Mucosa of gallbladder (tissue), 1 donor: ENCODE measurements at places on chromosomes 6 and 20.

GRCh38 chr6:7138046-7138531 lies 30.3 kb downstream of the RREB1 start:
- no peak for DNase-seq

GRCh38 chr6:15842727-15843117 lies 179.9 kb upstream of the DTNBP1 start:
- DNase-seq, result no peak

- no peak for DNase-seq
These were observed 50.9 kb downstream of the MAP7 start for GRCh38 chr6:136499370-136499769.

GRCh38 chr20:25341716-25342680 lies 48.6 kb downstream of the ABHD12 start:
- DNase-seq, result no peak

- no peak for DNase-seq
These were observed 10.7 kb upstream of the PLEKHG1 start for GRCh38 chr6:150588888-150589499.

- DNase-seq, result no peak
These were observed 60.7 kb downstream of the TNFAIP3 start for GRCh38 chr6:137927777-137928218.
